ENCODE measurements at places on chromosomes 12 and 14.

GRCh38 chr14:44763356-44763755 lies 198.4 kb downstream of the KLHL28 start:
- DNase-seq, result no peak

GRCh38 chr12:100141998-100142850 lies 450 bp downstream of the BLTP3B start:
- peak; percentile 41 for DNase-seq

- DNase-seq, result no peak
Observed at GRCh38 chr12:42961395-42961794, 371.8 kb upstream of the PRICKLE1 start.

DNA sequence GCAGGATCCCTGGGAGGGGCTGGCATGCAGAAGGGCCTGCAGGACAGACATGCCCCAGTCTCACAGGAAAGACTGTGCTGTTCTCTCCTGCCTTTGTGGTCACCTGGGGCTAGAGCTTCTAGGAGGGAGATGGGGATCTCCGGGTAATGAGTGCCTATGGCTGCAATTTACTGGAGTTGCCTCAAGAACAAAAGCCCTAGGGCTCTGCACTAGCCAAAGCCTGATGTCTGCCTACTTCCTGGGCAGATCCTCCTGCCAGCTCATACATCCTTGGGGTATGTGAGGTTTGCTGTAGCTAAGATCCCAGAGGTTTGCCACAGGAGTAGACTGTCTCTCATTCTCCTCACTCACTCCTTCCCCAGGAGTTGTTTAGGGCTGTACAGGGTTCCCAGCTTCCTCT lies 106.9 kb upstream of the PPFIA2 start:
- no peak for DNase-seq

- DNase-seq, result peak; percentile 16
Observed at GRCh38 chr14:54567224-54567638, 303 bp downstream of the SAMD4A start.

DNA sequence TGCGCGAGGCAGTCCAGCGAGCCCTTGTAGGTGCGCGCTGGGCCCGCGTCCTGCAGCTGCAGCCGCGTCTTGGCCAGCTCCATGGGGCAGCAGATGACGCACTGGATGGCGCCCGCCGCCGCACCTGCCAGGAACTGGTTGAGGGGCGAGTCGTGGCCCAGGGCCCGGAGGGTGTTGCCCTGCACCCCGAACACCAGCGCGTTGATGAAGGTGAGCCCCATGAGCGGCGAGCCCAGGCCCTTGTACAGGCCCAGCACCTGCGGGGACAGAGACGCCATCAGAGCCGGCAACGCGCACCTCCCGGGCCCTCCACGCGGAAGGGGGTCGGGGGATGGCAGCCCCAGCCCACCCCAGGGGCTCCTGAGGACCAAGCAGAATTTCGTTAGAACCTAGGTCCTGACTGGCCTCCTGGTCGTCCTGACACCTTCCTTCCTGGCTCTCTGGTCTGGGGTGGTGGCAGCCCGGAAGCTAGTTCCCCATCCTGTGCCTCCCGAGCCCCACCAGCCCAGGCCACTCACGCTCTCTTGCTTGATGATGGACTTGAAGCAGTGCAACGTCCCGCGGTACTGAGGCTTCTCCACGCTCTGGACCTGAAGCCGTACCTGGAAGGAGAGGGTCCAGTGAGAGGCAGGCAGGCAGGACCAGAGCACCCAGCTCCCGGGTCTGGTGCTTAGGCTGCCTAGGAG lies 13.3 kb downstream of the SLC25A29 start:
- no peak for DNase-seq

DNA sequence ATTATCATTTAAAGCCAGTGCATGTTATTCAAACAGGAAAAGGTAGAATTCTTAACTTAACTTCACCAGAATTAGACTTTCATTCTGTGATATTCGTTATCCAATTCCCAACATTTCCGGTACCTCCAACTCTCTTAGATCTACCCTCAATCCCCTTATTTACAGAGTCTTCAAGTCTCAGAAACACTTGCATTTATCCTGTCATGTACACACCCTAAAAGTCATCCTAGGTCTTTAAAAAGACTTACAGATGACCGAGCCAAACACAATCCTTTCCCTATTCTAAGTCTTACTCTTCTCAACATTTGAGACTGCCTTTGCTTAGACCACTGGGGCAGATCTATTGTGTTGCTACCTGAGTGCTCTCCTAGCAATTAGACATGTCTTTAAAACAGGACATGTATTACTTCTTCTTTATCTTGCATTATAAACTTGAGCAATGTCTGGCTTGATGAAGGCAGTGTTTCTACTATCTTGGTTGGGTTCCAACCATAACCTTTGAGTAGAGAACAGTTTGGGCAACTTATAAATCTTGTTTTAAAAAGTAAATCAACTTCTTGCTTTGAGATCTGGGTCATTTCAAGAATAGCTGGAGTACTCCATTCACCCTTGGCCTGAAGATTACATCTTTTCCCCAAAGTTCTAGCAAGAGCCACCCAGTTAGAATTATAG lies 140.6 kb upstream of the PLEKHG7 start:
- no peak for DNase-seq

DNA sequence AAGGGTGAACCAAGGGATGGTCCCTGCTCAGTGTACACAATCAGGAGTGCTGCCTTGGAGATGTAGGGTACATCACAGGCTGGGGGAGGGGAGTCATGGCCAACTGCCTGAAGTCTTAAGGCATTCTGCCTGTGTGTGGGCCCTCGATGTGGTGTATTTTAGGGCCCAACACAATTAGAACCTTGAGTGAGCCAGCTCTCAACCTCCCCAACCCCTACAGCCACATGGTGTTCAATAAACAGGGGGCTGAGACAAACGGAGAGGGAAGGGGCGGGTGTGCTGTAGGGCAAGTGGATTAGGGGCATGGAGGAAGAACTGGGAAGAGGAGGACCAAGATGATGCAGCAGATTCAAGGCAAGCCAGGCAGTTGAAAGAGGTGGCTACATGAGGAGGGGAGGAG lies 8.6 kb upstream of the CHD4 start:
- no peak for DNase-seq

DNA sequence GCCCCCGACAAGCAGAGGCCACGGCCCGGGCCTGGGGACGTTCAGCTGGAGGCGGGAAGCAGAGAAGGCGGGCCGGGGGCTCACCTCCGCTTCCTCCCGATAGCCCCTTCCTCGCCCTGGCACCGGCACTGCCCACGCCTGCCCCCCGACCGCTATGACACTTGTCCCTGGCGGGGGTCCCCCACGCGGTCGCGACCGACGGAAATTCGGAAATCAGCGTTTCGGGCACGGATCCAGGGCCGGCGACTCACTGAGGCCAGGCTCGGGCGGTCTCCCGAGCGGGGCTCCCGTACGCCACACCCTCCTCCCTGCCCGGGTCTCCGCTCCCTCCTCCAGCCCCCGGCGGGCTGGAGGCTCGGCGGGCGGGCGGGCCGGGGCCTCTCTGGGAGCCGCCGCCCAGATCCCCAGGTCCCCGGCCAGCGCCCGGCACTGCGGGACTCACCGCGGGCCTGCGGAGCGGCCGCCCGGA lies 581 bp downstream of the PITPNM2 start:
- DNase-seq, result peak; percentile 38

DNA sequence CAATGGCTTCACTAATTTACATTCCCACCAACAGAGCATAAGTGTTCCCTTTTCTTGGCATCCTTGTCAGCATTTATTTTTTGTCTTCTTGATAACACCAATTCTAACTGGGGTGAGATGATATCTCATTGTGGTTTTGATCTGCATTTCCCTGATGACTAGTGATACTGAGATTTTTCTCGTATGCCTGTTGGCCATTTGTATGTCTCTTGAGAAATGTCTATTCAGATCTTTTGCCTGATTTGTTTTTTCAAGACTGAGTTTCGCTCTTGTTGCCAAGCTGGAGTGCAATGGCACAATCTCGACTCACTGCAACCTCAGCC lies 4.7 kb upstream of the PLD4 start:
- no peak for DNase-seq

DNA sequence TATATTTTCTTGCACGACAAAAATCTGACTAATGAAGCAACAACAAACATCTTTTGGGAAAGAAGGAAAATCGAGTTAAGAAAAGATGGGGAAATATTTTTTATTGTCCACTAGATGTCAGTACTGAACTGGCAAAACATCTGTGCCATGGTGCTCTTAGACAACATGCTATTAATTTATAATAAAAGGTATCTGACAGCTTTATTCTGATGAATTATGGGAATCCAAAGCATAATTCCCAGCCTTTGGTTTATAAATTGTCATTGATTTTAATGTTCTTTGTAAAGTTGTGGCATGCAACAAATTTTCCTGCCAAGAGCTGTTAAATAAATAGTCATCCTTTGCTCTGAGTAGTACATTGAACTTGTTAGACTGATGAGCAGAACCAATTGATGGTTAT lies 231.2 kb downstream of the ETNK1 start:
- DNase-seq, result no peak

Data from BE2C (cell line).